ENCODE measurements at places on chromosomes 4 and X.

DNA sequence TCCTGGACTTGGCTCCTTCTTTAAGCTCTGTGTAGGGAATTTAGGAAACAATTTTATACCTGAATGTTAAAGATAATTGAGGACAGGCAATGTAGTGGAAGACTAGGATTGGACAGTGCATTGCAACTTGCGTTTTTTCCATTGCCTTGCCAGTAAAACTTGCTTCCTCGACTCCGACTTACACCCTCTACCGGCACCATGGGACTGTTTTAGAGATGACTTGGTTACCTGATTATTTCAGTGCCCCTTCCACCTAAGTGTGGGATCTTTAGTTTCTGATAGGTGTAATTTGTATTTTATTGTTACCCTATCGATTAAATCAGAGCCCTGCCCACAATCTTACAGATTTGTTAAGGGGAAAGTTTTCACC is 1.2 kb downstream of the PRPS1 start:
- no peak for DNase-seq

DNA sequence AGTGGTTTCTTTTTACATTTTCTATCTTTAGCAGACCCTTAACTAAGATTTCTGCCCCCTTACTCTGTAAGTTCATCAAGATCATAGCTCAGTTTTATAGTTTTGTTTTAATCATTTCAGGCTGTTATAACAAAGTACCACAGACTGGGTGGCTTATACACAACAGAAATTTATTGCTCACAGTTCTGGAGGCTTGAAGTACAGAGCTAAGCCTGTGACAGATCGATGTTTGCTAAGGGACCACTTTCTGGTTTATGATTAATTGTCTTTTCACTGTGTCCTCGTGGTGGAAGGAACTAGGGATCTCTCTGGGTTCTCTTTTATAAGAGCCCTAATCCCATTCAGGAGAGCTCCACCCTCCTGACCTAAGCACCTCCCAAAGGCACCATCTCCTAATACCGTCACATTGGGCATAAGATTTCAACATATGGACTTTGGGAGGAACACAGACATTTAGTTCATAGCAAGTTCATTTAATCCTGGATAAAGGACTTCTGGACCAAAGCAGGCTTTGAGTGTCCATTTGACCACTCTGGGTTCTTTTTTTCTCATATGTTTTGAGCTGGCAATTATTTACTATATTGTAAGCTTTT is 137.0 kb upstream of the IL15 start:
- DNase-seq, result no peak

- no peak for DNase-seq
These were observed 47.1 kb upstream of the TSPAN7 start for GRCh38 chrX:38514016-38514854.

- no peak for DNase-seq
These were observed 101.7 kb downstream of the PHOX2B start for GRCh38 chr4:41646862-41647261.

- DNase-seq, result no peak
These were observed 68.7 kb downstream of the PAK3 start for GRCh38 chrX:111164728-111165127.

DNA sequence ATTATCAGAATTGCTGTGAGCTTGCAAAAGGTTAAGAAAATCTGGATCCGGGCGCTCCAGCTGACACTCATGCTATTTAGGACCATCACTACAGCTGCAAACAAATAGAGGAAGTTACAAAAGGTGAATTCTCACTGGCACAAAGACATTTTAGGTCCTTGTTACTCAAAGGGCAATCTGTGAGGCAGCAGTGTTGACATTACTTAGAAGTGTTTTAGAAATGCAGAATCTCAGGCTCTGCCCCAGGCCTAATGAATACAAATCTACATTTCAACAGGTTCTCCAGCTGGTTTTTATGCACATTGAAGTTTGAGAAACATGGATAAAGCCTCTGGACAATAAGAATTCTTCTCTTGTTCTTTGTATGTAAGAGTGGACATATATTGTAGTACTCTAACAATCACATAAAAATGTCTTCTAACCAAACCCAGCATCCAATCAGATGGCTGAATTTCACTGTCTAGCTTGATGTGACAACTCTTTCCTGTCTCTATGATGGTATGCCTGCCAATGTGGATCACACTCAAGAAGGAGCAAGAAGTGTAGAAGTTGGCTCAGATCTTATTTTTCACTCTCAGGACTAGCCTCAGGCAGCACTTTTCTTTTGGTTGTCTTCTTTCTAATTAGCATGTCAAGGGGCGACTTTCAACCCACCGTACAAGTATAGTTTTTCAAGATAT is 18.8 kb downstream of the SLC7A11 start:
- no peak for DNase-seq
